MG63 (cell line): ENCODE measurements at places on chromosomes 2 and 18. TPM values are rescaled to one million over a fixed set of nuclear protein-coding genes. Genes with fewer than 3 reads are reported as not detected.

DNA sequence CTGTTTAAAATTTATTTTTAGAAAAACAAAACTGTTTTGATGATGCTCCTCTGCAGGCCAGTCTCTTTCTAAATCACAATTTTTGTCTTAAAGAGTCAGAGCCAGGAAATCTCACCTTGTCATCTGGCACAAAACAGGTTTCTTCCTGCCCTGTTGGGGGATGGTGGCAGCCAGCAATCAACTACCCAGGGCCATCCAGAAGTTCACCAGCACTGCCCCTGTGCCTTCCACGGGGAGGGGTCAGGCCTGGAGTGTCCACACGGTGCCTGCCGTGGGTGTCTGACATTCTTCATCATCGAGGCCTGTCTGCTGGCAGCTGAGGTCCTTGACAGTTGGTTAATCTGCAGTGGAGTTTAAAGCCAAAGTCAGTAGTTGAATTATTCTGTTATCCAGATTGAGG is 40.0 kb upstream of the BMP10 start:
- no peak for DNase-seq

DNA sequence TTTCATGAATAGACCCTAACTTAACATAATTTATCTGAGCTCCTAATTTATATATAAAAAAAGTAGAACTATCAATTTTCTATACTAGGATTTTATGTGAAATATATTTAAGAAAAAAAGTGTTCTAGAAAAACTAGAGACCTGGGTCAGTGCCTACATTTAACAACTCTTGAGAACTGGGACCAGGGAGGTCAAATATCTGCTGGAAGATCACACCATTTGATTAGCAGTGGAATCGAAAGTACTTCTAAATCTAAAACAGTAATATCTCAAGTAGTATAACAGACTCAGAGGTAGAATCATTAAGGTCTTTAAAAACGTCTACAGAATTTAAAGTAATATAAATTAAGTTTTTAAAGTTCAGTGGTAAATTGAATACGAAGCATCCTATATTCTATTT is 34.6 kb downstream of the PPP3R1 start:
- DNase-seq, result no peak

DNA sequence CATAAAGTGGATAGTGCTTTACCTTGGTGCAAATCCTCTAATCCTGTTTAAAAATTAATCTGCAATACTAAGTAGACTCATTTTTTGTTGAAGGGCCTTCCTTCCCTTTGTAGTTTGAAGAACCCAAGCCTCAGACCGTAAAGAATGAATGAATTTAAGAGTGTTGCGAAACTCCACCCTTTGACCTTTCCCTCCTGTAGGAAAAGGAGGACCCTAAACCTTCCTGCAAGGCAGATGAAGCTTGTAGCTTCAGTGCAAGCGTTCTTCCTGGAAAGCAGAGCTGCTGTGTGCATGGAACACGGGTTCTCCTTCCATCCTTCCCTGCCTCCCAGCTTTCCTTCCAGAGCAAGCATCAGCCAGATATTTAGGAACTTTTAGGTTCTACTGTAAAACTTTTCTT is 1.7 kb downstream of the IMPA2 start:
- DNase-seq, result no peak

DNA sequence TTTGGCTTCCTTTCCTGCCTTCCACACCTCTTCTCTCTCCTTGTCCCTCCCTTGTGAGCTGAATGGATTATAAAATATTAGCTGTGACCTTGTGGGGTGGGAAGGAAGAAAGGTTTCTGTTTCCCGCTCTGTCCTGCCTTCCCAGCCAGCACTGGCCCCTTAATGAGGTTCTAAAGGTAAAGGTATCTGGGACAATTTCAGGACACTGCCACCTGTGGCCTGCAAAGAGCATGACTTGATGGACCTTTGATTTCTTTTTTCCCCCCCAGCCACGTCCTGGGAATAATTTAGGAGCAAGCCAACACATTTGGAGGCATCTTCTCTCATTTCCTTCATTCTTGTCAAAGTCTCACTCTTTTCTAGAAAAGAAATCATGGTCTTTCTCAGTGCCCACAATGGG is 246.7 kb upstream of the EPAS1 start:
- DNase-seq, result no peak

DNA sequence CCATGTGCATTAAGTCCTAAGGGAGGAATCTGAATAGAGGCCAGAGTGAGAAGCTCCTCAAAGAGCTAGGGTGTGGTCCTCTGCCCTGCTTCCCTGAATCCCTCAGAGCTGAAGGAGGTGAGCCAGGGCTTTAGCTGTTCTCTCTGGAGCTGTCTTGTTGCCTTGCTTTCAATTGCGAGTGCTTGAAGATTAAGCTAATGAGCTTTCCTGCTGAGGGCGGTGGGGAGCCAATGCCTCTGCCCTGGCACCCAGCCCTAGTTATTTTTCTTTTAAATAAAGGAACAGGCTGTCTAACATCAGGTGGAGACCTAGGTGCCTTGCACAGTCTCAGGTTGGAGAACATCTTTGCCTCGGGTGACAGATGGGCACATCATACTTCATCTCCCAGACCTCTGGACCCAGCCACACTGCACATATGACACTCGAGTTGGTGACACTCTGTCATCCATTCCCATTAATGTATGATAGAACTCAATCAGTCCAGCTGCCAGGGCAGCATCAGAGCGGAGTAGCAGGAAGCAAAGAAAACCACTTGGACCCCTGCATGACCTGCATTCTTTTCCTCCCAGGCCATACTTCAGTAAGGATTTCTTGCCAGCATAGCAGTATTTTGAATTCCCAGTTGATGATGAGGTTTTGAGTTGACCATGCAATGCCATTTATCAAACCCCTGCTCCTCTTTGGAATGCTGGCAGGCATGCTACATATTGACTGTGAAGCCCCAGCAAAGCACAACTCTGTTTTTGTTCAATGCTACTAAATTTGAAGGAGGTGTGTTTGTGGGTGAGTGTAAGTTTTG is 292.7 kb downstream of the RNF144A start:
- DNase-seq, result peak; percentile 59

- DNase-seq, result no peak
These were observed 88.7 kb downstream of the FMNL2 start for GRCh38 chr2:152423684-152424083.

DNA sequence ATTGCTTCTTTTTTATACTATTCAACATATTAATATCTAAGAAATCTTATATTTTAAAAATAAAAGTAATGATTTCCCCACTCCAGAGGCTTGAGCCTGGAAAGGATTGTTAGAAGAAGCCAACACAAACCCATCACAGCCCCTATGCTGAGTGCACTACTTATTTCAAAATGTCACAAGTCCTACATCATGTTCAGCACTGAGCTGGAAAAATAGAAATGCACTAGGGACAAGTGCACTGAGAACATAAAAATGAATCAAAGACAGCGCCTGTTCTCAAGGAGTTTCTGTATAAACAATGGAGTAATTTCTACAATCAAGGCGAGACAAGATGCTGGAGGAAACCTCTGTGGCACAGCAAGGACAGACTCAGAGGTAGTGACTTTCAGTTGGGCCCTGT is 155.0 kb downstream of the TXNL1 start:
- no peak for DNase-seq

DNA sequence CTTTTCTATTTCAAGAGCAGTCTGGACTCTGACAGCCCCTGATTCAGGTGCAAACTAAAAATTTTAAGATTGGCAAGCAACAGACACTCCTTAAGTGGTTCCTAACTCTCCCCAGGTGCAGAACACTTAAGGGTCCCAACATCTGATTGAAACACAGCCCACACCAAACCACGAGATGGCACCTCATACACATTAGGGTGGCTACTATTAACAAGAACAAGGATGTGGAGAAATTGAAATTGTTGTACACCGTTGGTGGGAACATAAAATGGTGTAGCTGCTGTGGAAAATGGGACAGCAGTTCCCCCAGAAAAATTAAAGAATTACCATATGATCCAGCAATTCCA is 82.3 kb downstream of the POLR1A start:
- no peak for DNase-seq

- no peak for DNase-seq
These were observed 6.0 kb upstream of the DNAH7 start for GRCh38 chr2:196074631-196075030.

DNA sequence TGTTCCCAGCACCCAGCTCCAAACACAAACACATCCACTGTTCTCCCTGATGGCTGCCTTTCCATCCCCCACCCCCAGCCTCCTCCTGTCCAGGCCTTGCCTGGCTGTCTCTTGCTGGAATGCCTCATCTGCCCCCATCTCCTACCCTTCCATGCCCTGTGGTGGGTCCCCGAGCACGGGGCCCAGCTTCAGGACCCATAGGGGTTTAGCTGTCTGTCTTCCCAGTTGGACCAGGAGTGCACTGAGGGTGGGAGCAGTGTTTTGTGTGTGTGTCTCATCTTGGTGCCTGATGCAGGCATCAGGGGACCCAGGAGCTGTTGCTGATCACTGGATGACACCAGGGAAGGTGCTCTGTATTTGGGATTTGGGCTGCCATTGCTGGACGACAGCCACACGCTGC is 34.5 kb downstream of the GLI2 start:
- DNase-seq, result no peak

DNA sequence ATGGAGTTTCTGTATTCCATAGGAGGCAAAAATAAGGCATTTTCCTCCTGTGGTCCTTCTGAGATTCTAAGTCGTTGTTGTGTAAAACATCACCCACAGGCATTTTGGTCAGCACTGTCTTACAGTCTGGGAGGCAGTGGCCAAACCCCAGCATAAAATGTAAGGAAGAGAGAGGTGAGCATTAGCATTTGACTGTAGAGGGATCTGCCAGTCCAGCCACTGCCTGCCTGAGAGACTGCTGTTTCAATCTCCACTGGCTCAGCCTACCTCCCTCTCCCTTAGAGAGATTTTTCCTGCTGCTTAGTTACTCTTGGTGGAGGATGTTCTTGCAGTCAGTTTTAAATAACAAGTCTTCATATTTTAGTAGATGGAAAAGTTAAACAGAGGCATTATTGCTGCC is 77.0 kb downstream of the ARHGEF33 start:
- no peak for DNase-seq

GRCh38 chr18:73577365-73577764 is 570.3 kb downstream of the FBXO15 start:
- no peak for DNase-seq

GRCh38 chr2:190340369-190340768 is 3.0 kb upstream of the INPP1 start:
- DNase-seq, result no peak

DNA sequence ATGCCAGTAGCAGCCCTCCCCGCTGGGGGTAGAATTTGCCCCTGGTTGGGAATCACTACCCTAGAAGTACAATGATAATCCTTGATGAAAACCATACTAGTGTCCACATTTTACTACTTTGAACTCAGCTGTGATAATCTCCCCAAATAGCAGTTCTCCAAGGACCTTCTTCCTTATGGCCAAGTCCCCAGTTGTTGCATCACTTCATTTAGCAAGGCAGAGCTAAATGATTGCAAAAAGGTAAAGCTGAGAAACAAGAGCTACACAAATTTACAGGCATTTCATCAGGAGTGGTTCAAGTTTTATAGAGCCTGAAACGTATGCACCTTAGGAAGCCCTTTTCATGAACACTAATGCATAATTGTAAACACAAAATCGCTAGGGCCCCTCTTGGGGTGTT is 44.9 kb upstream of the REL start:
- DNase-seq, result no peak

Gene UGT1A4
- not detected in 2 replicates for total RNA-seq

GRCh38 chr2:134375935-134376334 is 122.1 kb downstream of the MGAT5 start:
- peak; percentile 27 for DNase-seq

DNA sequence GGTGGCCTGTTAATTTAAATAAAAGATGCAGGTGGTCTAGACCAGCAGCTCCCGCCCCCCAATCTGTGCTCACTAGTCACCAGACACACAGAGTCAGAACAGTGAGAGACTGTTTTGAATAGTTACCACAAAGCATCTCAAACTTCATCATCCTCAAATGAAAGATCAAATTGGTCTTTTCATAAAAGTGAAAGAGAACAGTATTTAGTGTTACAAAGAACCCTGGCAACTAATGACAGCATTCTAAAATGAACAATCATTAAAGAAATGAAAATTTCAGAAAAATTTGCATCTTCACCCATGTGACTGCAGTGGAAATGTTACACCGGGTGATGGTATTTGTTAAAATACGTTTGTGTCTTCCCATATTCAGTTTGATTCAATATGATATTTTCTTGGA is 65.5 kb upstream of the PMAIP1 start:
- DNase-seq, result no peak

GRCh38 chr2:212328136-212328535 is 210.5 kb downstream of the ERBB4 start:
- no peak for DNase-seq

DNA sequence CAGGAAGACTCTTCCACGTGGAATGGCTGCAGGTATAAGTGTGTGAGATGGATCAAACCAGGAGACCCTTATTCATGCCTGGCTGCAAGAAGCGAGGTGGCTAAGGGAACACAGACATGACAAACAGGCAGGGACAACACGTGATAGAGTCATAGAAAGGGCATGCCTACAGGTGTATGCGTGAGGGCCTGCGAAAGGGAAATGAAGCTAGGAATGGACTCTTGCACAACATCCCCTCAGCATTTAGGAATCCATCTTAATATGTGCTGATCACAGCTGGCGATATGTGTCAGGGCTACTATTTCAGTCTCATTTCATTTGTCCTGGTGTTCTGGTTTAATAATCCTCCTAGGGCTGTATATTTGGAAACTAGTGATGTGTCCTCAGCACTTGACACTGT is 291.2 kb downstream of the MYT1L start:
- no peak for DNase-seq

DNA sequence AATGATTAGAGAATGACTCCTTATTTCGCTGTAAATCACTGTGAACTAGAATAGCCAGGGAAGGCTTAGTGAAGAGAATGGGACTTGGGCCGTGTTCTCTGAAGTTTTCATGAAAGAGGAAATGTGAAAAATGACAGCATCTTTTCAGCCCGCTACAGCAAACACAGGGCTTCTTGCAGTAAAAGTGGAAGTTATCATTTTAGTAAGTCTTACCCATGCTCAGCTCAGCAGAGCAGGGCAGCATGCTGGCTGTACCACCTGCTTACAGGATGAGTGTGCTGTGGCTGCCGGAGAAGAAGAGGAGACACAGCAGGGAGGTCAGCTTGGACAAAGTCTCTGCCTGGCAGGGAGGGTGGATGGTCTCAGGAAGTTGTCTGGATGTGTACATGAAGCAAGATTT is 300.7 kb upstream of the DLGAP1 start:
- DNase-seq, result no peak

- DNase-seq, result no peak
These were observed 65.7 kb upstream of the DAPL1 start for GRCh38 chr2:158729451-158729850.

- no peak for DNase-seq
These were observed 62.1 kb downstream of the THNSL2 start for GRCh38 chr2:88232074-88232782.

DNA sequence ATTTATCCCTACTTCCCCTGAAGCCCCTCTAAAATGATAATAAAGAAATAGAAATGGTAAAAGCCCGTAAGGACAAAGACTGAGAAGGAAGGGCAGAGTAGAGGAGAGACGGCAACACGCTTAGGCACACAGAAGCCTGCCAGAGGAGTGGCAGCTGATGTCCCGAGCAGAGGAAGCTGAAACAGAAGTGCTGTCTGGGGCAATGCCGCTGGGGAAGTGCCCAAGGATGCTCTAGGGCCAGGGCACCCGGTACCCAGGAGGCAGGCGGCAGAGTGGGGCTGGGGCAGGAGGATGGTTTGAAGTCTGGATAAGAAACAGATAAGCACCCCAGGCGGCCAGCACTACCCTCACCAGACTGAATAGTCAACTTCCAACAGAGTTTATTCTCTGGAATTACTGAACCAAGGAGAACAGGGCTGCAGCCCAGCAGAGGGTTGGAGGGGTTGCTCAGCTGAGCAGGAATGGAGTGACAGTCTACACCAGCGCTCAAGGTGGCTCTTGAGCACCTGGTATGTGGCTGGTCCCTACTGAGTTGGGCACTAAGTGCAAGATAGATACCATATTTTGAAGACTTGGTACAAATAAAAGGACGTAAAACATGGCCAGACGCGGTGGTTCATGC is 22.4 kb downstream of the TMEM37 start:
- no peak for DNase-seq
